ENCODE measurements at places on chromosomes 4 and X.

DNA sequence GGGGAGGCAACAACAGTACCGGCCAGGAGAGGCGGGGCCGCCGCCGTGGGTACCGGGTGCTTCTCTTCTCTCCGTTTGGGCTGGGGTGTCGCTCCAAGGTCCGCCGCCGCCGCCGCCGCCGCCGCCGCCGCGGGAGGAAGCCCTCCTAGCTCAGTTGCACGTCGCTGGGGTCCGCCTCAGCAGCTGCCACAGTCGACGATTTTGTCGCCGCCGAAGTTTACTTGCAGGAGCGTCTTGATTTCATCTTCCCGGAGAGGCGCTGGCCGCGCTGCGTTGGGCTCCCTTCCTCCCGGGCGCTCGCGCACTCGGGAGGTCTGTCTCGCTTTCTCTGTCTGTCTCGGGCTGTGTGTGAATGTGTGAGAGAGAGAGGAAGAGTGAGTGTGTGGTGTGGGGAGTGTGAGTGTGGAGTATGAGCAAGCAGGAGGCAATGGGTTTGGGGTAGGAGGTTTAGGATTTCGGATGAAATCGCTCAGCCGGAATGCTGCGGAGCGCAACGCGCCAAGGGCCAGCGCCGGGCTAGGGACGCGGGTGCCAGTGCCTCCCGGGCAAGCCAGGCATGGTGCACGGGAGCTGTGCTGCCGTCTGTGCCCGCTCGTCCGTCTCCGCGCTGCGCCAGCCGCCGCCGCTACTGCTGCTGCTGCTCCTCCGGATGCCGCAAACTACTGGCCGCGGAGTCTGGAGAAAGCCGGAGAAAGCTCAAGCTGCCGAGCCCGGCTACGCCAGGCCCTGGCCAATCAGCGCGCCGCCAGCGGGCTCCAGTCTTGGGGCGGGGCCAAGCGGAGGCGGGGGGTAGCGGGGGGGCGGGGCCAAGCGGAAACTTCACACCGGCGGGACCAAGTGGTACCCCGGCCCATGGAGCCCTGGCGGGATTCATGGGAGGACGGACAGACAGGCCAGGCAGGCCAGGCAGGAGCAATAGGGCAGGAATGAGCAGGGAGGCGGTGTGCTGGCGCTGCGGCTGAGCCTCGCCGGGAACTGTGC, at the start of gene PCDH19:
Gene PCDH19, minus strand, starts transcription at position 664 of the 981 bp plus-strand sequence. CDS start 1,676 bp downstream, outside the sequence.
- peak; percentile 21 for DNase-seq

- DNase-seq = no peak
Measured at GRCh38 chrX:1020634-1021166, 191.7 kb downstream of the CRLF2 start.

GRCh38 chr4:79455216-79455615, 47.2 kb upstream of the GK2 start:
- DNase-seq = no peak

DNA sequence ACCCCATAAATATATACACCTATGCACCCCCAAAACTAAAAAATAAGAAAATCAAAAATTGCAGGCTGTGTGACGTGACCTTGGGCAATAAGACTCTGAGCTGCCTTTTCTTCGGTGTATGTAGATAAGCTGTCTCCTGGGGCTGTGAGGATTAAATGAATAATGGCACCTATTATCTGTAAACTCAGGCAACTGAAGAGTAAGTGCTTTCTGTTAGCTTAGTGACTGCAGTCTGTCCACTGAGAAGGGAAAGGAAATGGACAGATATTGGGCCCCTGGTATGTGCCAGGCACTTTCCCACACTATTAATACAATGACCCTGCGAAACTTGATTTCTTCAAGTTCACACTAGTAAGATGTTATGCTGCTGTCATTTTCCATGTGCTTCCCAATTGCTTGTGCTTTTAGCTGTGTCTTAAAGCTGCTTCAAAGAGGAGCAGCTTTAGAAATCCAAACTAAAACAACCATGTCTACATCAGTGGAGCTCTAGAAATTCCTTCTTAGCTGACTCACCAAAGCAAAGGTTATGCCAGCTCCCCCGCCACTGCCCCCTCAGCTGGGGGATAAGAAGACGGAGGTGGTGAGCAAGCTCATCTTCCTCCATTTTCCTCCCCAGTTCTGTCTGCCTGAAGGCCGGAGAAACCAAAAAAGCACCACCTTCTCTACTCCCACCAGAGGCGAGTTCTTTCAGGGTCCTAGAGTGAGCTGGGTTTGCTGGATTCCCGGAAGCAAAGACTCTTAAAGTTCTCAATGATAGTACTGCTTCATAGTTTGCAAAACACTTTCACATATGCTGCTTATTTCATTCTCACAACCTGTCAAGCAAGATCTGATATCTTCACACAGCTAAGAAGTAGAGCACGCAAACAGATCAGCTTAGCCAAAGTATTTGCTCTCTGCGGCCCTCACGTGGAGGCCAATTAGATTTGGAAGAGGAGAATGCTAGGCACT, 8.8 kb upstream of the DGAT2L6 start:
- peak; percentile 40 for DNase-seq

GRCh38 chrX:9676306-9676705, 89.3 kb downstream of the GPR143 start:
- DNase-seq = no peak

GRCh38 chrX:434946-435345, 48.2 kb upstream of the PPP2R3B start:
- no peak for DNase-seq

DNA sequence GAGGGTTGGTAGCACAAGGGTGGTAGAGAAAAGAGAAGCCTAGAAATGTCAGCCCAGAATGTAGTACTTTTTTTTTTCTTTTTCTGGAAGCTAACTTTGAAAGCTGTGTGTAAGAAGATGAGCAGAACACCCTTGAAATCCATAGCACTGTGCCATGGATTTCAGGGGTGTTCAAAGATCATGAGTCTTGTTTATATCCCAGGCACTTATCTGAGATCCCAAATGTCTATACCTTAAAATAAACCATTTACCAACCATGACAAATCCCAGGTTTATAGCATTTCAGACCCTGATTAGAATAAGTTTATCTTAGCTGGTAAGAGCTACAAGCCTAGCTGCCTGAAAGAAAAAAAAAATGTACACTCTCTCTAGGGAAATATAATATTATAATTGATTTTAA, 389.9 kb upstream of the ANXA10 start:
- no peak for DNase-seq

- no peak for DNase-seq
Measured at GRCh38 chrX:43239356-43239755, 416.7 kb upstream of the MAOA start.

DNA sequence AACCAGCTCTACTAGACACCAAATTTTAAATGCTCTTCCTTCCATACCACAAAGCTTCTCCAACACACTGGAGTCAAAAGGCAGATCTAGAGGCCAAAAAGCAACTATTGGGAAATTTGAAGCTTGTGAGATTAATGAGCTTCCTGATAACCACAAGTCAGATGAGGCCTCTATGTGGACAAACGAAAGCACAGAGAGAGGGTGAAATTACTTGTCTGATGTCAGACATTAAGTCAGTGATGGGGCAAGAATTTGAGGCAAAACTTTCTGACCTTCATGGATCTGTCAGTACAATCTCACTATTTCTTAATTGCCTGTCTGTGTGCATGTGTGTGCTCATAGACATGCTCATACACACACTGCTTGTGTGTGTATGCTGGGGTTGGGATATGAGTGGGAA, 103.6 kb downstream of the GUCY2F start:
- DNase-seq = no peak

DNA sequence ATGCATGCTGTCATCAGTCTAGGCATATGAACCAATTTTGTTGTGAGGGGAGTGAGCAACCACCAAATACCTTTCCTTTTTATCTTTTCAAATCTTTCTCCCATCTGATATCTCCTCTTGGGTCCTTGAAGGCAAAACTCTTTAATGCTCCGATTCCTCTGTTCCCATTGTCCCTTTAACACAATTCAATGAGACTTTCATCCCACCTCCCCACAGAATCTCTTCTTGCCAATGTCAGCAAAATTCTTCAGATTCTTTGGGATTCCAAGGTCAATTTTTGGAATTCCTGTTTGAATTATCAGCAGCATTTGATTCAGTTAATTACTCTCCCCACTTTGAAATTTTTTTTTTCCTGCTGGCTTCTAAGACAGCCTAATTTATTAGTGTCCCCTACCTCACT, 232.7 kb downstream of the COX7B2 start:
- no peak for DNase-seq

DNA sequence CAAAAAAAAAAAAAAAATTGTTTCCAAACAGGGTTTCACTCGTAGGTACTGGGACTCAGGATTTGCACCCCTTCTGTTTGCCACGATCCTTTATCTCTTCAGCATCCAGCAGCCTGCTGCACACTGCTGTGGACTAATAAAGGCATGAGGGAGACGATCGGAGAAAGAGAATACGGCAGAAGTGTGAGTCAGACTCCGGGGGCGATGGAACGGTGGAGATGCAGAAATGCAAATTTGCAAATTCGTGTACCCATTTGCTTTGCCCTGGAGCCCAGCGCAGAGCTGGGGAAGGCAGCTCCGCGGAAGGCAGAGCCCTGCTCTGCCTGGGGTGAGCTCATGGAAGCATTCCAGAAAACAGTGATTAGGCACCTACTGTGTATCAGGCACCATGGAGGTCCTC, 270.3 kb downstream of the ASMT start:
- no peak for DNase-seq

- DNase-seq = no peak
Measured at GRCh38 chr4:73869130-73870055, at the start of gene CXCL1. Gene CXCL1 (plus strand): TSS chr4:73869393. CDS start chr4:73869471, 78 bp downstream.

- no peak for DNase-seq
Measured at GRCh38 chr4:7066006-7066405, 1.9 kb downstream of the GRPEL1 start.

GRCh38 chr4:23890369-23891063, 669 bp upstream of the PPARGC1A start:
- no peak for DNase-seq

GRCh38 chr4:128859887-128860677, 50.6 kb downstream of the JADE1 start:
- DNase-seq = no peak

DNA sequence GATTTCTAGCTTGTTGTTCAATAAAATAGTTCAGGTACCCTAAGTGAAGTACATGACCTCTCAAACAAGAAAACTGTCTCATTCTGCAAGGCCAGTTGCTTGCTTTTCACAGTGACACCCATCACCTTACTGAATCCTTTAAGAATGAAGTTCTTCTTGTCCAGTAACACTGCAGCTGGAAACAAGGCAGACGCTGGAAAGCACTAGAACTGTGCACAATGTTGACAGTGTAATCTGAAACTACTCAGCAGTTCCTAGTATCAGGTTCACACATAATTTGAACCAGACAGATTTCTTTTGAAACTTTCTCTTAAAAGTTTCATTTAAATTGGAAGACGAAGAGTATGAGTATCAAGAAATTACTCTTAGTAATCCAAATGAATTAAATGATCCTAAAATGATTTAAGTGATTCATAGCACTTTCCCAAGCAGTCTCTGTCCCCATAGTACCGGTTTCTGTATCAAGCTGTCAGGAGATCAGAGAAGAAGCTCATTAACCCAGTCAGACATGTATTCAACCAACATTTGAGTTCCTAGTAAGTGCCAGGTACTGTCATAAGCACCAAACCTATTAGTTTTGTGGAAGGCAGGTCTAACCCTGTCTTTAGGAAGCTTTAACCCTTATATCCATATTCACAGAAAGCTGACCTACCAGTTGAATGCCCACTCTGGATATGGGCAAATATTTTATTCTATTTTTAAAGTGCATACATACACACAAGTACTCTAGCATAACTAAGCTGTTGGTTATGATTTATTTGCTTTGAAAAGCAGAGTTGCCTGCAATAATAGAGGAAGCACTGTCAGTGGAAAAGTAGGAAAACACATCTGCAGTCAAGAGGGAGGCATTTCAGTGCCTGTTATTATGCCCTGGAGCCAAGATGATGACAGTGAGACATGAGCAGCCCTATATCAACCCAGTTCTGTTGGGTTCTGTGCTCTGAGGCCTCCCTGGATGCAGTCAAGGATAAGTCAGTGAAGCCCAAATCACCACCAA, 63.6 kb downstream of the PALLD start:
- no peak for DNase-seq

DNA sequence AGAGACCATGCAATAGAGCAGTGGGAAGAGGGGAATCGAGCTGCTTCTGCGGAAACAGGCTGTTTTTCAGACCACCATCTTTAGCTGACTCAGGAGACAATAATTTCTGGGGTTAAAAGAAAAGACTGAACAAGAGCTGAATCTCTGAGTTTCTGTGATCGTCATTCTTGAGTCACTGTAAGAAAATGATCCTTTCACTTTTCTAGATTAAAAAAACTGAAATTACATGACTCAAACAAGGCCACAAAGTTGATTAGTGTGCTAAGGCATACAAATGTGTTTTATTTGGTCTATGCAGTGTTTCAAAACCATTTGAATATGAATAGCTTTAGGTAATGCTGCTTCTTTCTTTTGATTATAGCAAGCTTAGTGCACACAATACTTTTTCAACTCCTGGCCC, 194.4 kb upstream of the RPL34 start:
- no peak for DNase-seq

GRCh38 chr4:92445127-92445526, 141.4 kb downstream of the GRID2 start:
- no peak for DNase-seq

- DNase-seq = no peak
Measured at GRCh38 chrX:28472926-28473325, 114.3 kb upstream of the IL1RAPL1 start.

DNA sequence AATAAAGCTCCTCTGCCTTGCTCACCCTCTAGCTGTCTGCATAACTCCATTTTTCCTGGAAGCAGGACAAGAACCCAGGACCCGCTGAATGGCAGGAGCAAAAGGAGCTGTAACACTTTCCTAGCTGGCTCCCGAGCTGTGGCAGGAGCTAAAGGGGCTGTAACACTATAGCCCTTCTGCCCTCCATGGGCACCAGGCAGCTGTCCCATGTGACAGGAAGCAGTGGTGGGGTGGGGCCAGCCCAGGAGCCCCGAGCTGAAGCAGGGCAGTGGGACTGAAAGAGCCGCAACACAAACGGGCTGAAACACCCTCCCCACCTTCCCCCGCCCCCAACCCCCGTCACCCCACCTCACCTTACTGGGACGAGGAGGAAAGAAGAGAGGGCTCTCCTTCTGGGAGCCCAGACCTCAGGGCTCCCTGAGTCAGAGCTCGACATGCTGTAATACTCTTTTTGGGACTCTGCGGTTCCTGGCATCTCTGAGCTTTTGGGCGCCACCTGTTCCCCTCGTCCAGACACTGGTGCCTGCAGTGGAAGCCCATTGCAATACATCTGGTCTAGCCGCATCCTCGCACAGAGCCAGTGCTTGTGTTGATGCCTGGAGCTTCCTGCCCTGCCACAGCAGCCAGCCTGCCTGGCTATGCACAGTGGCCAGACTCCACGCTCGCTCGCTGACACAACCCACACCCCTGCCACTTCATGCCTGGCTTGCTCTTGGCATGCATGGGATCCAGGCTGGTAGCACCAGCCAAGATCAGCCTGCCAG, 39.4 kb downstream of the PPM1K start:
- DNase-seq = no peak

- DNase-seq = no peak
Measured at GRCh38 chrX:15319075-15319474, 3.6 kb upstream of the ASB11 start.

Measured in kidney capillary endothelial cell (primary cell).